CD4-positive, alpha-beta T cell treated with Interleukin-15 for 4 hours (primary cell): ENCODE measurements at places on chromosomes 5 and 9.

DNA sequence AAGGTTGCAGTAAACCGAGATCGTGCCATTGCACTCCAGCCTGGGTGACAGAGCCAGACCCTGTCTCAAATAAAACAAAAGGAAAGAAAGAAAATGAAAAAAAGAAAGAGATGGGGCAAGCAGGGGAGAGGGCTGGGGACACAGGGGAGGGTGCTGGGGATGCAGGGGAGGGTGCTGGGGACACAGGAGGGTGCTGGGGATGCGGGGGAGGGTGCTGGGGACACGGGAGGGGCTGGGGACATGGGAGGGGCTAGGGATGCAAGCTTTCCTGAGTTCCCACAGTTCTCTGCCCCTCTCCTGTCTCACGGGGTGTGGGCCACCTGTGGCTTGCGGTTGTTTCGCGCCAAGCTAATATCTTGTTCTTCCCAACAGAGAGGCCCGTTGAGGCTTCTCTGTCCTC lies 7.2 kb downstream of the PDCD6 start:
- no peak for DNase-seq

GRCh38 chr9:93501406-93501805 lies 48.0 kb upstream of the FAM120AOS start:
- DNase-seq = peak; percentile 10

DNA sequence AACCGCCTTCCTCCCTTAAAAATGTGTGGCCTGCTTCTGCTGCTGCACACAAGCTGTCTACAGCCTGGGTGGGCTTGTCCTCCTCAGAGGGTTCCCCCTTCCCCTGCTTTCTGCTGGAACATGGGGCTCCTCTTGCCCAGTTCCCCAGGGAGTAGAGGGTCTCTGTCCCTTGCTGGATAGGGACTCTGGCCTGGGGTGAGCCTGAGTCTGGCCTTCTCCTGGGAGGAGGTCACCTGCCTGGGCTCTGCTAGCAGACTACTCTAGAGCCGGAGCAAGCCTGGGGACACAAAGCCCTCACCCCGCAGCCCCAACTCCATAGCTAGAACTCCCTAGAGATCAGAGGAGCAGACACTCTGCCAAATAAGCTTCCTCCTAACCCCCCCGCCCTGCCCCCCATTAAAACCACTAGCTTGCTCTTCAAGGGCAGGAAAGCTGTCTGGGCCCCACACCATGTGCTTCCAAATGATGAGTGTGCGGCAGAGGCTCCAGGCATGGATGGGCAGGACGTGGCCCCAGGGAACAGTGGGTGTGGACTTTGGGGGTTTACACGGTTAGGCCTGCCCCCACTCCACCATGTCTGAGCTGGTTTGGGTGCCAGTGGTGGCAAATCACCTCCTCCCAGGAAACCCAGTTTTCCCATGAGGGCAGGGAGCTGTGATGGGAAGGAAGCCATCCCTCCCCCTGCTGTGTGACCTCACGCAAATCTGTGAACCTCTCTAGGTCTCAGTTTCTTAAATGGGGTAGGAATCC lies 10.0 kb downstream of the TCF7 start:
- peak; percentile 43 for DNase-seq

- DNase-seq = no peak
Measured at GRCh38 chr9:113886466-113886865, 10.4 kb downstream of the ZNF618 start.

GRCh38 chr9:130186839-130187522 lies 14.8 kb downstream of the NCS1 start:
- DNase-seq = no peak

GRCh38 chr5:61228691-61229280 lies 66.5 kb upstream of the SMIM15 start:
- no peak for DNase-seq

- no peak for DNase-seq
Measured at GRCh38 chr5:141003791-141004611, 37.7 kb downstream of the PCDHAC2 start.

- no peak for DNase-seq
Measured at GRCh38 chr9:37920471-37921167, 16.7 kb upstream of the SLC25A51 start.

GRCh38 chr5:35337340-35338156 lies 107.3 kb upstream of the PRLR start:
- DNase-seq = no peak

DNA sequence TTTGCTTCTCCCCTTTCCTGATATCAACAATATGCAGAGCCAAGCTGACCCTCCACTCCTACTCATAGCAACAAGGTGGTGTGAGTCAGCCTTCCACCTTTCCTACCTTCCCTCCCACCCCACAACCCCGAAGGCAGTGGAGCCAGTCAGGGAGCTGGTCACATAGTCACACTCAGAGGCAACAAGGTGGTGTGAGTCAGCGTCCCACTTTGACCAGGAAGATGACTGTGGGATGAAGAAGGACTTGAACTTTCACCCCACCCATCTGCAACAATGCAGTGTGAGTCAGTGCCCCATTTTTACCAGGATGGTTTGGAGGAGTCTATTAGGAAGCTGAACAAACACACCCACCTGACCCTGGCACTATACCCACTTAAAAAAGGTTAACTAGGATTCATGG lies 30.1 kb upstream of the ZNF782 start:
- DNase-seq = no peak
